H4 (cell line): ENCODE measurements at places on chromosomes 3 and 15.

GRCh38 chr15:79002581-79002980 is 57.7 kb upstream of the CTSH start:
- no peak for DNase-seq

DNA sequence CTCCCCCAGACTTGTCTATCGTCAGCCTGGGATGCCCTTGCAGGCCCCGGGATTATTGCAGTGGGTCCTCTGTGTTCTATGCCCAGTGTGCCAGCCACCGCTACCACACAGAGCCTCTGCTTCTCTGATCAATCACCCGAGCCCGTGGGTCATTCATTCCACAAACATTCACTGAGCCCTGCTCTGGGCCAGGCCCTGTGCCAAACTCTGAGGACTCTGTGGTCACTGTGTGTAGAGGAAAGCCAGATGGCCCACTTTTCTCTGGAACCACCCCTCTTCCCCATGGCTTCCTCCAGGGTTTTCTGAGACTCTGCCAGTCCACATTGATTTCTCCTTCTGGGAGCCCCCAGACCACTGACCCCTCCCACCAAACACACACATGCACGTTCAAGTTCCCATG is 55.5 kb downstream of the BSN start:
- no peak for DNase-seq

DNA sequence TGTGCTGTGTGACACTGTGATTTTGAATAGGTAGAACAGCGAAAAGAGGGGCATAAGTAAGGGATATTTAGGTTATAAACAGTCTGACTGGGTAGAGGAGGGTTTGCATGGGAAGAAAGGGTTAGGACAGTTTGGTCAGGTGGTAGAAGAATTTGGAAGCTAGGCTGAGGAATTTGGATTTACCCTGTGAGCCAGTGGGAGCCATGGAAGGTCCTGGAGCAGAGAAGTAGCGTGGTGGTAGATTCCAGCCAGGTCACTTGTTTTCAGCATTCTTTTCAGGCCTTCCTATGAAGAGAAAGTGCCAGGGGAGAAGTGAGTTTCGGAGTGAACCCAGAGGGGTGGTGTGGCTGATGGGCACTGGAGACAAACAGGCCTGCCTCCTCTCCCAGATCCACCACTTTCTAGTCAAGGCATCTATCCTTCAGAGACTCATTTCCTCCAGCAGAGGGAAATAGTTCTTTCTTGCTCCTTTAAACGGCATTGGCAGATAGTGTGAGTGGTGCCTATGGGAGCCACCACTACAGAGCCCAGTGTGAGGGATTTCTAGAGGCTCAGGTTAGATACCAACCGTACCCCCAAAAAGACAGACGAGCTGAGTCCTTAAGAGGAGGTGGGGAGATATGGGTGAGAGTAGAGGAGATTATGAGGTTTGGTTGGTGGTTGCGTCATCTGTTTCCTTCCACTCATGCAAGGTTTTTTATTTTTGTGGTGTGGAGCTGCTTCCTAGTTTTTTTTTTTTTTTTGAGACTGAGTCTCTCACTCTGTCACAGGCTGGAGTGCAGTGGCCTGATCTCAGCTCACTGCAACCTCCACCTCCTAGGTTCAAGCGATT is 21.2 kb downstream of the PXK start:
- no peak for DNase-seq

DNA sequence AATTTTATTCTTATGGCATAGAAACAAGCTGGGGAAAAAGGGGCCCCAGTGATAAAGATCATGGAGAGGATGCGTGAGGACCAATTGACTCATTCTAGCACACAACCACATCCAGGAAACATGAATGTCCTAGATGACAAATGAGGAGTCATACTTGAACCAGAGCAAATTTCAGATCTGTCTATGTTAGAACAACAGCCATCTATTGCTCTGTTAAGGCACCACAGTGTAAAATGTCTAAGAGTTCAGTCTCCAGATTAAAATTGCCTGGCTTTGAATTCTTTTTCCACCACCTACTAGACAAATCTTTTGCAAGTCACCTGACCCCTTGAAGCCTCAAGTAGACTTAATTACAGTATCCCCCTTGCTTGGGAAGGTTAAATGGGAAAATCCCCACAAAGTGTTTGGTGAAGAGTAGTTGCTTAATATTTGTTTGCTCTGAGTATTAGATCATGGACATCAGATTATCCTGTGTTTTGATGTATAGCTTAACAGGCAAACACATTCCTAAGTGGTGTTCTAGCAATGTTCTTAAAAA is 258.7 kb upstream of the TGFBR2 start:
- DNase-seq, result no peak

DNA sequence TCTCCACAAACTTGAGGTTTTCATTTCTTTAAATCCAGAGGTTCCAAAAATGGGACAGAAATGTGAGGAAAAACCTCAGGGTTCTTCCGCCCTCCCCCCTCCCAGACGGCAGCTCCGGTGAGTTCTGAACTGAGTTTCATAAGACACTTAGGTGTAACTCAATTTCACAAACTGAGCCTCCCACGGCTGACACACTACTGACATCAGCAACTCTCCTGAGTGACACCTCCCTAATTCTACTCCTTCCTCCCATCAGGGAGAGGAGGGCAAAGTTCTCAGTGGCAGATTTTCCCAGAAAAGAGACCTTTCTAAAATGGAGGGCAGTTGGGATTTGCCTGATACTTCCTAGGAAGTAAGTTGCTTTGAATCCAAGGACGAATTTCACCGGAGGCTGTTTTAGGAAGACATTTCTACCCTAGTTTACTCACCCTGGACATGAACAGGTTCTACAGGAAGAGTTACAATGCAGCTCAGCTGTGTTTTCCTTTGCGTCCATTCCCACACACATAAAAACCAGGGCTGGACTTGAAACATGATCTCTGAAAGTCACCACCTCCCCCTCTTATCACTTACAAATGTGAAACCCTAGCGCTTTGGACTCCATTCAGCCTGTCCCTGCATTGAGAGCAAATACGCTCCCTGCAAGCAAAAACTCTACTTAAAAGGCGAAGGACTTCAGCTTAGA is 78.1 kb upstream of the LMOD3 start:
- DNase-seq, result no peak

DNA sequence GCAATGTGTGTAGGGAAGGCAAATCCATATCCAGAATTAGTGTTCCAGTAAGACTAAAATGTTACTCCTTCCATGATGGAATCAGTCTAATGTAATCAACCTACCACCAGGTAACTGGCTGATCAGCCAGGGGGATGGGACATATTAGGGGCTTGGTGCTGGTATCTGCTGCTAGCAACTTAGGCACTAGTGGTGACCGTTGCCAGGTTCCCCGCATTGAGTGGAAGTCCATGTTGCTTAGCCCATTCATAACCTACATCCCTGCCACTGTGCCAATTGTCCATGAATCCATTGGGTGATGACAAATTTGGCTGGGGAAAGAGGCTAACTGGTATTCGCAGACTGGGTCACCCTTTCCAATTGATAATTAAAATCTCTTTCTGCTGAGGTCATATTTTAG is 212.2 kb upstream of the ROBO1 start:
- DNase-seq, result no peak

DNA sequence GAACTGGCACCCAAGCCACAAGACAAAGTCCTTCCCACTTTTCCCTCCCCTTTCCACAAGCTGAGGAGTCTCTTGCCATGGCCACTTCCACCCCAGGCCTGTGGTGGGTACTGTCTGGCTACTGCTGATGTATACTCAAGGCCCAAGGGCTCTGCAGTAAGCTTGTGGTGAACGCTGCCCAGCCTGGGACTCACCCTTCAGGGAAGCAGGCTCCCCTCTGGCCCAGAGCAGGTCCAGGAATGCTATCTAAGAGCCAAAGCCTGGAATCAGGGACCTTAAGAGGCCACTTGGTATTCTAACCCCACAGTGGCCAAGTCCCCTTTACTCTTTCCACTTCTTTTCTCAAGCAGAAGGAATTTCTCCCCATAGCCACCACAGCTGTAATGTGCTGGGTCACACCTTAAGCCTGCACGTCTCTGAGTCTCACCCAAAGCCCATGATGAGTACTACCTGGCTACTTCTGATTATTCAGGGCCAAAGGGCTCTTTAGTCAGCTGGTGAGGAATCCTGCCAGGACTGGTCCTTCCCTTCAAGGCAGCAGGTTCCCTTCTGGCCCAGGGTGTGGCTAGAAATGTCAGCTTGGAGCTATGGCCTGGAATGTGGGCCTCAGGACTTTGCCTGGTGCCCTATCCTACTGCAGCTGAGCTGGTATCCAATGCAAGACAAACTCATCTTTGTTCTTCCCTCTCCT is 4.0 kb downstream of the PATL2 start:
- no peak for DNase-seq

GRCh38 chr3:73548436-73548835 is 76.3 kb downstream of the PDZRN3 start:
- DNase-seq, result no peak

- no peak for DNase-seq
Observed at GRCh38 chr3:132222868-132223538, 94.2 kb upstream of the ACP3 start.

DNA sequence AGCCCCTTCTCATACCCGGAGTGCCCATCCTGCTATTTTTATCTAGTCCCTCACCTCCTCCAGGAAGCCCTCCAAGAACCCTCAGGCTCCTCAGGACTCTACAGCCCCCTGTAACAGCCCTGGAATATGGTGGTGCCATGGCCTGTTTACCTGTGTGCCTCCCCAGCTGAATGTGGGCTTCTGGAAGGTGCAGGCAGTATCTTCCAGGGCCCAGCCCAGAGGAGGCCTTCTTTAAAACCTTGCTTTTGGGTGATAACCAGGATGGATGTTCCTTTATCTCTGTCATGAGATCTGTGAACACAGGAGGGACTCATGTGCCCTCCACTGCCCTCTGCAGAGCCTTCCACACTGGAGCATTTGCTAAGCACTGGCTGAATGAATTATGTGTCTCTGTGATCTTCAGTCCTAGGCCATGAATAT is 36.7 kb upstream of the MRPS22 start:
- no peak for DNase-seq

- DNase-seq, result no peak
Observed at GRCh38 chr3:172680684-172681083, 30.2 kb downstream of the NCEH1 start.
